NCI-H524 (cell line): ENCODE measurements at places on chromosomes 7 and 10.

DNA sequence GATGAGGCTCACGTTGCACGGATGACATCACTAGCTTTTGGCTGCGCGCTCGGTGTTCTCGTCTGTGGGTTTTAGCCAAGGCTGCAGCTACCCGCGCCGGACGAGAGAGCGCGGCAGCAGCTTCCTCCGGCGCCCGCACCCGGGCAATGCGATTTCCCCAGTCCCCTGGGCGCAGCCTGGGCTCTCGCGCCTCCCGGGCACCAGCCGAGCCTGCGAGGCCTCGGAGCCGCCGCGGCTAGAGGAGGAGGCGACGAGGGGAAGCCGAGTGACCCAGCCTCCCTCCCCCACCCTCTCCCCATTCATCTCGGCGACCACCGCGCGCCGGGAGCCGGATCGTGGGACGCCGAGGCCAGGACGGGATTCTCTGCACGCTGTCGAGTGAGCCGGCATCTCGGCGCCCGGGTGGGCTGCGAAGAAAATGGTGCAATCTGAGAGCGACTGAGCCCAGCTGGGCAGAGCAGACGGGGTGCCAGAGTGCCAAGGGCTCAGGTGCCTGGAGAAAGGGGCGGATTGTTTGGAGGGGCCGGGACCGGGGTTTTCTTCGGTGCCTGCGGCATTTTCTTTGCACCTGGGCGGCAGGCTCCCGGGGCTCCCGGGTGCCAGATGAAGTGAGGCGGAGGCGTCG, 1.2 kb upstream of the TMEM178B start:
- DNase-seq = peak; percentile 52

GRCh38 chr7:36280840-36281812, 108.5 kb upstream of the ANLN start:
- no peak for DNase-seq

DNA sequence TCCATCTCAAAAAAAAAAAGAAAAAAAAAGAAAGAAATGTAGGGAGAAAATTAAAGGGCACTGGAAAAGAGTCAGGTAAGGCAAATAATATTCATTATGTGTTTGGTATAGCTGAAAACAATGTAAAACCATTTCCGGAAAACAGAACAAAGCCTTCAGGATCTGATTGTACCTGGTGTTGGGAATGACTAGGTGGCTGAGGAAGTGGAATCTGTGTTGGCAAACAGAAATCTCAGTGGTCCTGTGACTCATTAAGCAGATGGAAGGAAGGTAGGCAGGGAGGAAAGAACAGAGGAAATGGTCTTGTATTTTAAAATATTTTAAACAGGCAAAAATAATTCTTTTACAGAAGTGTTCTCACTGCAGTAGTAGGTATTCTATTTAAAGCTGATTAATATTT, 55.7 kb upstream of the GATA3 start:
- no peak for DNase-seq

DNA sequence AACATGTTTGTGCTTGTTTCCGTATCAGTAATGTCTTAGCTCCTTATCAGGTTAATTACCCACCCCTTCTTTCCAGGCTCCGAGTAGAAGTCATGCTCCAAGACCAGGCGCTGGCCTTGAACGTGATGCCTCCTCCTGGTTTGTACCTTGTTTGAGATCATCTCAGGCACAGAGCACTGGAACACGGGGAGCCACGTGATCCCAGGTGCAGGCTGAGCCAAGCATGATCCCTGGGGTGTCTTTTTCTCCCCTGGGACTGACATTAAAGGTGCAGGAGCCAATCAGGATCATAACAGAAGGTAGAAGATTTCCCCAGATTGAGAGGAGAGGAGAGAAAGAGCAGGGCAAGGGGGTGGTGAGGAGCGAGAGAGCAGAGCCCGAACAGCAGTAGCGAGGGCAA, 626.1 kb upstream of the GALNT17 start:
- no peak for DNase-seq

GRCh38 chr10:79301754-79302530, 45.3 kb upstream of the PPIF start:
- DNase-seq = no peak

GRCh38 chr7:55121249-55121648, 102.4 kb downstream of the EGFR start:
- DNase-seq = no peak

DNA sequence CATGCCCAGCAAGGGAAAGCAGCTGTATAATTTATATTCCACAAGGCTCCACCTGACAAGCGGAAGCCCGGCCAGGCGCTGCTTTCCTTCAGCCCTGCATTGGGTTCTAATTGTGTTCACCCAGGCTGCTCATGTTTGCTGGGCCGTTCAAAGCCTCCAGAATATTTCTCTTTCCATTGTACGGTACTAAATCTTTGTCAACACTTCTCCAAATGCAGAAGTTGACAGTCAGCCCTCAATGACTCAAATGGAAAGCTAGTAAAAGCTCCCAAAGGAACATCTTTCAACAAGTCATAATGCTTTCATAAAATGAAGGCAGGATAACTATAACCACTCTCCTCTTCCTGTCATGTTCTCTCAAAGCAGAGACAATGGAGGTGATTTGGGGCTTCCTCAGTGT, 17.8 kb upstream of the CPXM2 start:
- DNase-seq = no peak

DNA sequence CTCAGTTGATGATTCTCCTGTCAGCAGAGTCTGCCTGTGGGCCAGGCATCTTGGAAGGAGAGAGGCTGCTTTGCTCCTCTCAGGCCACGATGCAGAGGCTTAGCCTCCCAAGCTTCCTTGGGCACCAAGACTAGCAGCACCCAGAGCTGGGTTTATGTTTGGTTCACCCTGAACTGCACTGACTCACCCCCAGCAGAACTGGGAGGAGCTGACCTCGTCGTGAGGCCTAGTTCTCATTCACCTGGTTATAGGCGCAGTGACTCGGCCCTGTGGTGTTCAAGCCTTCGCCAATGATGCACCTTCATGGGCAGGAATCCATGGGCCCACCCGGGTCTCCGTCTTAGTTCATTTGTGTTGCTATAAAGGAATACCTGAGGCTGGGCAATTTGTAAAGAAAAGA, 122.0 kb upstream of the ZNF438 start:
- DNase-seq = no peak

DNA sequence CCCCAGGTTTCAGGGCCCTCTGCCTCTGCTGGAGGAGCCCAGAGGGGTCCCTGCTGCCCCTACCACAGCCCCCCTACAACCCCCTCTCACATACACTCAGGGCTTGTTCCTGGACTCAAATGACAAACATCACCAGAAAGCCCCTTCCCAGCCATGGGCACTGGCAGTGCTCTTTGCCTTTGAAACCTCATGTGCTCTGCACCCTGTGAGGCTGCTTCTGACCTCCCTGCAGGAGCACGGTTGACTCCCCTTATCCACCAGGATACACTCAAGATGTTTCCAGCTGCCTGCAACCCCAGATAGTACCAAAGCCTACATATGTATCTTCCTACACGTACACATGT, 3.5 kb upstream of the ADIRF start:
- no peak for DNase-seq

DNA sequence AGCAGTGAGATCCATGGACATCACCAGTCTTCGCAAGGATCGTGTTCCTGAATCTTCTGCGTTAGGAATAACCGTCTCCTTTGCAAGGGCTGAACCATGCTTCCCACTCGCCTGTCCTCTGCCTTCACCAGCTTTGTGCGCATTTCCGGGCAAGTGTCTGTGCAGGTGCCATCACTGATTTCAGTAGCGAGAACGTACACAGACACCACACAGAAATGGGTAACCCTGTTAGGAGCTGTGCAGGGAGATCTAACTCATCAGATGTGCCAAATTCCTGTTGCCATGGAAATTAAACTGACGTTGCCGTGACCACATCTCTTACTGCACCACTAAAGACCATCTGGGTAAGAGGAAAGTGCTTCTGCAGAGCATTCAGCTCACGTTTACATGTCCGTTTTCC, 146.3 kb downstream of the DIP2C start:
- peak; percentile 21 for DNase-seq

DNA sequence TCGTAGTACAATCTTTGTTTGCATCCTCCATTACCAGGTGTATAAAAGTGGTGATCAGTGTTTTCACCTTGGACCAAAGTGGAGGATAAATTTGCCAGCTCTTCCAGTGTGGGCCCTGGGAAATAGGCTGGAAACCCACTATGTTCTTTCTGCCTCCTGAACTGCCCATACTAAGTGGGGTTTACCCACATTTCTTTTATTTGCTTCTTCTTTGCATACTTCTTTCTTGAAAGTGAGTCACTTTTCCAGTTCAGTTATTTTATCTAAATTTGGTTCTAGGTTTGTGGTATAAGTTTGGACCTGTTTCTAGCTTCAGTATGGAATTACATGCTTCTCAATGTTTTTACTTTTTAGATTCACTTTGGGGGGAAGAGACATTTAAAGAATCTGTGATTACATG, 126.2 kb upstream of the ACBD5 start:
- no peak for DNase-seq

- peak; percentile 1 for DNase-seq
Observed at GRCh38 chr10:13120786-13121499, 21.0 kb downstream of the OPTN start.

- no peak for DNase-seq
Observed at GRCh38 chr7:132187869-132188789, 388.1 kb downstream of the PLXNA4 start.

DNA sequence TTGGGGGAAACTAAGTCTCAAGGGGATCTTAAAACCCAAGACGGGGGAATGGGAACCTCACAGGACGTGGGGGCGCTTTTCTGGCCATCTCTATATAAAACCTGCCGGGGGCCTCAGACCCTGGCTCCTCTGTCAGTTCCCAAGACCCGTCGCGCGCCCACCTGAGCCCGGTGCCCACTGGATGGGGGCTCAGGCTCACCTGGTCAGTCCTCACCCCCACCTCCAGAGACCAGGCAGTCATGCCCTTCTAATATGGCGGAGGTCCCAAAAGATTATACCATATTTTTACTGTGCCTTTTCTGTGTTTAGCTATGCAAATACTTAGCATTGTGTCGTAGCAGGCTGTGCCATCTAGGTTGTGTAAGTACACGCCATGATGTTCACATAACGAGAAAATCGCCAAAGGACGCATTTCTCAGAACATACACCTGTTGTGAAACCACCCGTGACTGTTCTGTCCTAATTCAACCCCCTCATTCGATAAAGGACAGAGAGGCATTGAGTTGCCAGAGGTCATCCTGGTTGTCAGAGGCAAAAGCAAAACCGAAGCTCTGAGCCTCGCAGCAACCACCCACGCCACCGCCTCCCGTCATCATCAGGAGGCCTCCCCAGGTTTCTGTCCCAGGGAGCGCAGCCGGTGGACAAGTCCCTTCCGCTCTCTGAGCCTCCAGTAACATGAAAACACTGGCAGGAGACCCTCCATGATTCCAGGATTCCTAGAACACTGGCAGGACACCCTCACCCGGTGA, 28.9 kb downstream of the OAT start:
- no peak for DNase-seq

DNA sequence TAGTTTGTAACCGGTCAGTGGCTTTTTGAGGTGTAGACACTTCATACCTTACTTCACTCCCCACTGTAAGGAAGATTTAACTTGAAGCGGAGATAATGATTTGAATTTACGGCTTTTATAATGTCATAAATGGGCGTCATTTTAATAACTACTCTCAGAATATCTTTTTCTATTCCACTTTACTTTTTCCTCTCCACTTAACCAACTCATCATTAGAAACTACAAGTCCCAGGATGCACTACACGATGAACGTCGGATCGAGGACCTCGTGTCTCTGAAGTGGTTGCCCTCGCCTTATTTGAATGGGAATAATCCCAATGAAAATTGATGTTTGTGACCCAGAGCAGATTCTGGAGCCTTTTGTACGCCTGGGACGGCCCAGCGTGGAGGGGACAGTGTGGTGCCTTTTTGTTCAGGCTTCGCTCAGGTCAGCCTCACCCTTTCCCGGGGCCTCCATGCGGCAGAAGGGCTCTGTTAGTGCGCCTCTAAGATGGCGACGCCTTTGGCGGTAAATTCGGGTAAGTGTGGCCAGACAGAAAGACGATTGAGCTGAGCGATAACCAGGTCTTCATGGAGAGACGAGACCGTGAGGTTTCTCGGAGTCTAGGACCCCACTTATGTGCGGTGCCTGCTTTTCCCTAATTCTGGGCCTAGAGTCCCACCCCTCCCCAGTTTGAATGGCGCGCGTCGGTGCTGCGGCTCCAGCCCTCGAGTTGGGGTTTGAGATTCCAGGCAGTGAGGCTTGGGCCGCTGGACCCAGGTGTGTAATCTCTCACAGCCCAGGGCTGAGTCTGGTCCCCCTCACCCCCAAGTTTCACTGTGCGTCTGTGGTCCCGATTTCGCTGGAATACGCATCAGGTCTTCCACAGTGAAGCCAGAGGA, at the start of gene NUP205:
Gene NUP205 (plus strand): TSS at position 463 of the 882 bp plus-strand sequence. CDS start 28 bp downstream, at position 491.
- peak; percentile 80 for DNase-seq

DNA sequence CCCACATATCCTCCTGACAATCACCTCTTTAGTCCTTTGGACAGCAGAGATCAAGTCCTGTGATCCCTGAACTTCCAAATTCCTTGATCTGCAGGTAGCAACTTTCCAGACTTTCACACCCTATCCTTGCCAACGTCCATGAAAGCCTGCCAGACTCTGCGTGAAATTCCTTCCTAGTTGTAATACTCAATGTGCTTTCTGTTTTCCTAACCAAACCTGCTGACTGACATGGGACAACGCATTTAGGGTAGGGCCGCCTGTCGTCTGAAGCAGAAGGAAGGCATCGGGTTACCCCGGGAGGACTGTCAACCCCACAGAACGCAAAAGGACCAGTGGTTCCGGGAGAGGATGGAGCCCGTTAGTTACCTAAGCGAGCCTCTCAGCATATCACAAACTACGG, 23.9 kb downstream of the ITGA8 start:
- DNase-seq = no peak

DNA sequence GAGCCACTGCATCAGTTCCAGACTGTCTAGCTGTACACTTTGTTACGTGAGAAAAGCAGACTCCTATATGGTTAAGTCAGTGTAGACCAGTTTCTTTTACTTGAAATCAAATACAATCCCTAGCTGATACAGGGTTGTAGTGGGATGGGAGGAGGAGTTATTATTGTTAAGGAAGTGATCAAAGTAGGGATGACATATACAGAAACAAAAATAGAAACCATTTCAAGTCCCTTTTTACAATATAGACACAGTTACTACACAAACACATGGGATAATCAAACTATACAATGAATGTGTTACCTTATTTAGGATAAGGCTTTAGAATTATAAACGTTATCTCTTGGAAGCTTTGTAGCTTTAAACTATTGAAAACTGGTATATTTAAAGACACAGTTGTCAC, 233.9 kb downstream of the GRM8 start:
- DNase-seq = no peak
